ENCODE measurements at places on chromosomes 2 and 18.

DNA sequence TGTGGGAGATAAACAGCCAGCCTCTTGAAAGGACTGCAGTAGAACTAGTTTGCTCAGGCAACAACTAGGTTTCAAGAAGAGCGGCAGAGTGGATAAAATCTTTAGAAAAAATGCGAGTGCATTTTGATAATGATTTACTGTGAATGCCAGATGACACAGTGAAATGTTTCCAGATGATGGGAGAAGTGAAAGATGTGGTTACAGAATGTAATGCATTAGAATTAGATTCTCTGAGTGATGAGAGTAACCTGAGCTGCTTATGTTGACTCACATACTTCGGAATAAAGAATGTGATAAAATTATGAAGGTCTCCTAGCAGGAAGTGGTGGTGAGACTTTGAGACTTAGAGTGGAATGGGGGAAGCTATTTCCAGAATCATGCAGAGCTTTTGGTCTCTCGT is 184.3 kb downstream of the GULP1 start:
- no peak for DNase-seq

GRCh38 chr2:17557596-17557995 is 17.1 kb downstream of the VSNL1 start:
- no peak for DNase-seq

DNA sequence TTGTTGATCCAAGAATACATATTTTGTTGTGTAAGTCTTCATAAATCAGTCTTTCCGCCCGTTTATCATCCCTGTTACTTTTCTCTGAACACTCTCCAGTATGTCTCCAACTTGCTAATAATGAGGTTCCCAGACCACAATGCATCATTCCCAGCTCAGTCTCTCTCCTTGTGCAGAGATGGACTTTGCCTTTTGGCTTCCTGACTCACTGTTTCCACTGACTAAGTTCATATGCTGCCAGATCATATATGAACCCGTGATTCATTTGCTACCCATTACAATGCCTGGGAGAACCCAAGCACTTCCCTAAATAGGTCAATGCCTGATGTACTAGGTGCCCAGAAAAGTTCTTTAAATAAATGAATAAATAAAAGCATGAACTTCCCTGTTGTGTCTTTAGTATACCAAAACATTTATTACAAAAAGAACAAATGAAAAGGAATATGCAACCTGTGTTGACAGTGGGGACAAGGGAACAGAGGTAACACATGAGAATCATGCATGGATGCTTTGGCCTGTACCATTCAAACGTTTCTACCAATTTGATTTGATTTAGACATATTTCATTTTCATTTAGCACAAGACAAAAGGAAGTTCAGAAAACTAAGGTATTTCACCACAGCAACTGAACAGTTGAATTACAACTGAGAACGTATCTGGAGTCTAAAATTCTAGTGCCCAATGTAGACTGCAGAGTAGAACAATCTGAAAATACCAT is 215.4 kb upstream of the HNRNPA3 start:
- no peak for DNase-seq

DNA sequence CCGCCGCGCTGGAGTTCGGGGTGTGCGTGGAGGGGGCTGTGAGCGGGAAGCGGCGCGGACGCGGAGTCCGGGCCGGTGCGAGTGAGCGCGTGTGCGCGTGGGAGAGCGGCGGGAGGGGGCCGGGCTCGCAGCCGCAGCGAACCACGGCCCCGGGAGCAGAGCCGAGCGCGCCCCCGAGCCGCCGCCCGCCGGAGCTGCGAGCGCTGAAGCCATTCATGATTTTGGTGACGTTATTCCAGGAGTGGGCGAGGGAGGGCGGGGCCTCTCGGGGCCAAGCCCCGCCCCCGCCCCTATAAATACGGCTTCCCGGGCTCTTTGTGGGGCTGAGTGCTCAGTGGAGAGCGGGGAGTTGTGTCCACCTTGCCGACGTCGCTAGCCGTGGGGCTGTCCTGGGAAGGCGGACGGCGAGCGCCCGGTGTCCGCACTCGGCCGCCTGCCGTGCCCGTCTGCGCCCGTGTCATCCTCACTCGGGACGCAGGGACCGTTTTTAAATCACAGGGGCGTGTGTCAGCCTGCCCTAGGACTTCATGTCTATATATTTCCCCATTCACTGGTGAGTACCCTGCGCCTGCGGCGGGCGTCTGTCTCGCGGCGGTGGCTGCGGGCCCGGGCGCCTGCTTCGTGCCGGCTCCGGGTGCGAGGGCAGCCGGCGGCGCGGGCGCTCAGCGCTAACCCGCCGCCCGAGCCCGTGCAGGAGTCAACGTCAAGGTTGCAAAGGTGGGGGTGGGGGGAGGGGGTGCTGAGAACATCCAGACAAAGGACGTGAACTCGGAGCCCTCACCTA is at the start of gene LBH:
LBH (plus strand) TSS at position 323 of the 784 bp plus-strand sequence; CDS start at position 528, 205 bp downstream.
- peak; percentile 88 for DNase-seq

DNA sequence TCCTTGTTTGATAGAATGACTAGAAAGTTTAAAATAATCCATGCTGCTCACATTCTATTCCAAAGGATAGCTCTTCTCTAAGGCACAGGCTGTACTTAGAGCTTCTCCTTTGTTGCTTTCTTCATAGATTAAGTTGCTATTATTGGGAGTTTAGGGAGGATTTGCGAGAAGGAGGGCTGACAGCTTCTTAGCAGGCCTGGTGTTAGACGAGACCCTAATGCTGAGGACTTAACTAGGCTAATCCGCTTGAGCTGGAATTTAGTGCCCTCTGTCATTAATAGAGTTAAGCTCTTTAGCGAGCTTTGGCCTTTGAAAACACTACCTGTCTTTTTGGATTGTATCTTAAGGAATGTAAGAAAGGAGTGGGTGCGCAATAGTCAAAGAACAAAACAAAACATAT is 81.3 kb downstream of the MOGAT1 start:
- DNase-seq: no peak

- DNase-seq: no peak
Observed at GRCh38 chr2:212640428-212640827, 101.8 kb upstream of the ERBB4 start.

GRCh38 chr2:201847481-201847880 is 41.1 kb downstream of the CDK15 start:
- no peak for DNase-seq

- DNase-seq: no peak
Observed at GRCh38 chr18:72922895-72923294, 55.1 kb upstream of the NETO1 start.

GRCh38 chr2:161418715-161419637 is 2.9 kb downstream of the TBR1 start:
- no peak for DNase-seq

DNA sequence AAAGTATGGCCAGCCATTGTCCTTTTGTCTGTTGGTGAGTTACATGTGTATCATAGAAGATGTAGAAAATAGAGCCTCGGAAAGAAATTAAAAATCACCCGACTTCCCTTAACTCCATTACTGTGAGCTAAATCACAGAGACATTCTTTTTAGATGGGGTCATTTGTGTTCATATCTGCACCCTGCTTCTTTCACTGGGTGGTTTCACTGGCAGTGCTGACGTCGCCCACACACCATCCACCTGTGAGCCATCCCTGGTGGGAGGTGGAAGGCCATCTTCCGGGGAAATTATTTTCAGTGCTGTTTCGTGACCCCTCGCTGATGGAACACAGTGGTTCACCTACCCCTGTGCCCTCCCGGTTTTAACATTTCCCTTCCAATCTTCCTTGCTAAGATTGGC is 21.2 kb downstream of the SH3BP4 start:
- no peak for DNase-seq

GRCh38 chr2:191565120-191565519 is 112.8 kb upstream of the NABP1 start:
- no peak for DNase-seq

- no peak for DNase-seq
Observed at GRCh38 chr2:133863106-133863800, 295.0 kb upstream of the NCKAP5 start.

DNA sequence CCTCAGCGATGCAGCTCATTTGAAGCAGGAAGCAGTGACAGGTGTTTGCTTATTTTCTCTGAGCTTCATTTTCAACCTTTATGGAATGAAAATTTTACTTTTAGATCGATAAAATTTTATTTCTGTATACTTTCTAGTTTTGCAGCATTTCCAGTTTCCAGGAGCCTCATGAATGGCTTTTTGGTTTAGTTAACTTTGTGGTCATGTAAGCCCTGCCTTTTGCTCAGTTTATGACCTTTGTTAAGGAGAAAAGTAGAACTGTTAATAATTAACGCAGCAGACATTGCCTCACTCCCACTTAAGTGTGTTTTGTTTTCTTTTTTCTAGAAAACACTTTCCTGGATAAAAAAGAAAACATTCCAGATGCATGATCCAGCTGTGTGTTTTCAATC is 4.4 kb upstream of the FARP2 start:
- no peak for DNase-seq

DNA sequence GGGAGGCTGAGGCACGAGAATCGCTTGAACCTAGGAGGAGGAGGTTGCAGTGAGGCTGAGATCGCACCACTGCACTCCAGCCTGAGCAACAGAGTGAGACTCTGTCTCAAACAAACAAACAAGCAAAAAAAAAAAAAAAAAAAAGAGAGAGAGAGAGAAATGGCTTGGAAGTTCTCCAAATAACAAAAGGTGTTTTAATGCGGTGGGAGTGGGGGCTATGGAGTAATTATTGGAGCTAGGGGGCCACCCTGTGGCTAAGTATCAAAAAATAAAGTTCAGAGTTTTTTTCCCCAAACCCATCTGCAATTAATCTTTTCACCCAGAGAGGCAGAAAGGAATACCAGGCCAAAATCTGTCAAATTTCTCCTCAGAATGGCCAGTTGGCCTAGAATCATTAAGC is 23.0 kb upstream of the CEP68 start:
- DNase-seq: no peak

- DNase-seq: no peak
Observed at GRCh38 chr2:4895371-4895770, 796.8 kb upstream of the SOX11 start.

DNA sequence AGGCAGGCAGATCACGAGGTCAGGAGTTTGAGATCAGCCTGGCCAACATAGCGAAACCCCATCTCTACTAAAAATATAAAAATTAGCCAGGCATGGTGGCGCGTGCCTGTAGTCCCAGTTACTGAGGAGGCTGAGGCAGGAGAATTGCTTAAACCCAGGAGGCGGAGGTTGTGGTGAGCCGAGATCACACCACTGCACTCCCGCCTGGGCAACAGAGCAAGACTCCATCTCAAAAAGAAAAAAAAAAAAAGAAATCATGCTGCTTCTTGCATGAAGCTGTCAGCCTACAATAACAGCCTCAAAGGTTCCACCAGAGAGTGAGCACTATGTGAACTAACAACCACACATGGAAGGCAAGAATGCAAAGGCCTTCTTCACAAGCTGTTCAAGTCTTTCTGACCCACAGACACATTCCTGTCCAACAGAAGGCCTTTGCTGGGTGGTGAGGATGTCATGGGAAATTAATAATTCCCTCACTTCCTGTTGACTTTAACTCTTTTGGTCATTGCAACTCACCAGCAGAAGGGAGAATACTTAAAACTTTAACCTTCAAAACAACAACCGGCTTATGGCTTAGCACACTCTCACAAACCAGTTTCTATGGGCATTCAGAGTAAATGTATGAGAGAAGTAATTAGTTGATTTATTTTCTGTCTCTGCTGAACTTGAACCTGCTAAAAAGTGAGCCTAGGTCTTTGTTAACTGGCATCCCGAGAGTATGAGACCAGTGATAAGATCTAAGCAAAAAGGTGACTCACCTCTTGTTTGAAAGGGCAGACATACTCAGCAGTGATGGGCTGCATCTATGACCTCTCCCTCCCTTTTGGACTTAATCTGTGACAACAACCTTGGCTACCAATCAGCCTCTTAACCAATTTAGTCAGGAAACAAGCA is 11.8 kb downstream of the PLEKHM3 start:
- DNase-seq: no peak

DNA sequence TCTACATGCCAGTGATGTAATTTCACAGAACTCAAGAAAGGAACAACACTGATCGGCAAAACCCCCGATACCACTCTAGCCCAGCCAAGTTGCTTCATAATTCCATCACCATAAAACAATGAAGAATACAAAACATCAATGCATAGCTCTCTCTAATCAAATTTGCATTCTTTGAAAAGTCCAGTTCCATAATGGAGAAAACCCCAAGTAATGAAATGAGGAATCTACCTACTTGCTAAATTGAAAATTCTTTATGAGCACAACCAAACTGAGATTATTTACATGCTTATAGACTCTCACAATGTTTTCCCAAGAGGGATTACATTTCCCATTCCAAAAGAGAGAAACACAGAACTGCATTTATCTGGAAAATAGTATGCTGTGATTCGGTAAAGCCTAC is 186.5 kb downstream of the NR4A2 start:
- no peak for DNase-seq

DNA sequence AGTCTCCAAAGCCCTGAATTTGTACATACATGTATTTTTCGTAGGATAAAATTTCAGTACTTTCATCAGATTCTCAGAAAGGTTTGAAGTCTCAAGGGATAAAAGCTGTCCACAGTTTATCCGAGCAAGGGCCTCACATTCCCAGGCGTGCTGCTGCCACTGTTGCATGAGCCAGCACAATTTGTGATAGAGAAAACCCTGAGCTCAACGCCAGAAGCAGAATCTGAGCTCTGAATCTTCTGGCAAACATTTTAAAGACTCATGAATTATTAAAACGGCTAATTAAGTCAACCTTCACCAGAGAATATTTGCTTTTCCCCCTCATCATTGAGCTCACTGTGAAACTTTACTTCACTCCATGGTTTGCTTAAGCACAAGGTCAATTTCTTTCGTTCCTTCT is 38.5 kb upstream of the STPG4 start:
- DNase-seq: no peak

DNA sequence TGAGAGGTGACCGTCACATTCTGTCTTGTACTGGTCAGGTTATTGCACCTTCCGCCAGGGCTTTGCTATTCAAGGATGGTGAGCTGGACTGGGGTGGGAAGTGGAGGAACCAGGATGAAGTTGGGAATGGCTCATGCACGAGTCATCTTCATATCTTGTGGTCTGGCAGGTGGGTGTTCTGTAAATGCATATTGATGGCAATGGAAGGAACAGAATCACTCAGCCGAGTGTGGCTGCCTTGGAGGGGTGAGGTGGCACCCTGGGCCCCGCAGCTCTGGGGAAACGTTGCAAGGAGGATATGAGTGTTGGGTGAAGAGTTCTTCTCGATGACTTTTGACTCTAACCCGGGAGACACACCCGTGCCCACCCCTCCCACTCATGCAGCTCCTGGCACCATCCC is 1.2 kb downstream of the NEU2 start:
- no peak for DNase-seq

DNA sequence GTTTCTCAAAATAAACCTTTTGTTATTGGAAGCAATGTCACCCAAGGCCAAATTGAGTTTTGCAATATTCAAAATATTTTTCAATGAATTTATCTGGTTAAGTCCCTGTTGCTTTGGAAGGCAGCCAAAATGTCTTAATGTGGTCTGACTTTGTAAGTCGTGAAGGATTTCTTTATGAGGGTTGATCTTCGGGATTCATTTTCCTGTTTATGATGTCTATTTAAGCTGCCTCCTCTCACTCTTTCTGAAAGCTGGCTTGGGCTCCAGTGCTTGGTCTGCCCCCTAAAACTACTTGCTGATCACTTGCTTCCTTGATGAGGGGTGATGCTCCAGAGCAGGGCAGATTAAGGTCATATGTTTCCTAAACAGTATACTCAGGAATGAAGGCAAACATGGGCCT is 141.1 kb downstream of the ANTXR1 start:
- DNase-seq: no peak
